Left hindlimb (tissue), 1 donor: ENCODE measurements at places on chromosomes 2 and 18.
A peak's percentile ranks its signal among the peaks of the same experiment; 100 is the strongest.

DNA sequence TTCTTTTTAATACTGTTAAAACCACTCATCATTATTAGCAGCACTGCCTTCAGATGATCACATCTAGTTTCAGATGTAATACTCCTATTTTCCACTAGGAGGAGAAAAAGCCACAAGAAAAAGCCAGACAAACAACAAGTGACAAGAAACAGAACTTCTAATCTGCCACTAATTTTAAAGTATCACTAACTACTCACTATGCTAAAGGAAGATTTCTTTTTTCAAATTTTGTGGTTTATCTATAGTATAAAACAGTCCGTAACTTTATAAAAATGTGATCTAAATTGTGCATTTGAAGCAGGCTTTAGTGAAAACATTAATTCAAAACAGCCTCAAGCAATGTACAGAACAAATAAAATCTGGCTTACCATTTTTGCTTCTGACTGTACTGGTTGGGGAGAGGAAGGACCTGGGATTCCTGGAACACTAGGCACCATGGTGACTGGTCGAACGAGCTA is 56.8 kb downstream of the ATF2 start:
- no peak for DNase-seq

- no peak for DNase-seq
Measured at GRCh38 chr18:23204589-23205235, 69.4 kb downstream of the CABLES1 start.

DNA sequence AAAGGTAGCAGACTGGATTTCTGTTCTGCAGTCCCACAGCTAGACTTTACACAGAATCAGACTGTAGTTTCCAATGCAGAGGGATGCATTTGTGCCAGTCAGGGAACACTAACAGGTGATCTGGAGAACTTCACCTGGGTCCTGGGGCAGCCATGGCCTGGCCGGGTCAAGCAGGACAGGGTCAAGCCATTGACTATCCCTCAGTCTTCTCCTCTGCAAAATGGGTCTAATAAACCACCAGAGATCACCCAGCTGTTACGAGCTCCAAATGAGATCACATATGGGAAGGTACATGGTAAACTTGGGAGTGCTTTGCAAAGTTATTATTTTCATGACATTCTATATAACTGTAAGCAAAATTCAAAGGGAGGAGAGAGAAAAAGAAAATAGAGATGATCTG is 294.1 kb downstream of the CDCA7 start:
- DNase-seq: no peak

- DNase-seq: no peak
Measured at GRCh38 chr18:74819433-74820059, 221.9 kb downstream of the ZNF407 start.

- DNase-seq: no peak
Measured at GRCh38 chr18:46574743-46575115, 82.3 kb downstream of the LOXHD1 start.

- peak; percentile 13 for DNase-seq
Measured at GRCh38 chr2:76640905-76641304, 881.3 kb downstream of the LRRTM4 start.

- peak; percentile 67 for DNase-seq
Measured at GRCh38 chr2:207825978-207826377, 56.3 kb upstream of the FZD5 start.

DNA sequence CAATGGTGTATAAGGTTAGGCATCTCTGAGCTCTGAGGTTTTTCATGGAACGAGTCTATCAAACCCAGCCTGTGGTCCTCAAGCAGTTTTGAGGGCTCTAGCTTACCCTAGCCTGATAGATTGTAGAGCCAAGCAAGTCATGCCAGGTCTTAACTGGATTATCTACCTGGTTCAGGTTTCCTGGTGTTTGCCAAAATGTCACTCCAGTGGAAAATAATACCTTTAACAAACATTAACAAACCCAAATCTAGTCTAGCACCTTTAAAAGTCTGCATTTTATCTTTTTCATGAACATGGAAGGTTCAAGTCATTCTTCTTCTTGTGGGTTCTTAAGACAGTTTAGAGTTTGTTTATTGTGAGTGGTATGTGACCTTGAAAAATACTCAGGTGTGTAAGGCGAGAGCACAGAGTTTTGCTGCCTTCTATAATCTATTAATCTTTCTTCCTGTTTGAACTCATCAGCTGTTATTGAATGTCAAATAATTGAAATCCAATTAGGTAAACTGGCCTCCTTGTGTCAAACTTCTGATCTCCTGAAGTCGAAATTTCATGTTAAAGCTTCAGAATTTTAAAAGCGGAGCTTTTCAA is 13.4 kb upstream of the ADGRF3 start:
- DNase-seq: no peak

- DNase-seq: no peak
Measured at GRCh38 chr2:227383686-227384085, 4.1 kb downstream of the SCYGR1 start.

DNA sequence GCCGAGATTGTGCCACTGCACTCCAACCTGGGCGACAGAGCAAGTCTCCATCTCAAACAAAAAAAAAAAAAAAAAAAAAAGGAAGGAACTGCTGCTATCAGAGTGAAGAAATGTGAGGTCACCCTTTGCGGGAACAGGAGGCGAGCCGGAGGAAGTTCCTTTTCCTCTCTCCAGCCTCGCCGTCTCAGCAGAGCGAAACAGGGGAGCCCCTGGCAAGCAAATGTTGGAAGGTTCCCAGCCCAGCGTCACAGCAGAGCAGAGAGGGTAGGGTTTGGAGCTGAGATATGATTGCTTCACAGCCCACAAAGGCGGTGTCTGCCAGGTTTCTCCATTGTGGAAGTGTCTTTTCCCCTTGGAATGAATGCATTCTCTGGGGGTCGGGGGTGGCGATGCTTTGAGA is 28.5 kb downstream of the SLC20A1 start:
- no peak for DNase-seq

DNA sequence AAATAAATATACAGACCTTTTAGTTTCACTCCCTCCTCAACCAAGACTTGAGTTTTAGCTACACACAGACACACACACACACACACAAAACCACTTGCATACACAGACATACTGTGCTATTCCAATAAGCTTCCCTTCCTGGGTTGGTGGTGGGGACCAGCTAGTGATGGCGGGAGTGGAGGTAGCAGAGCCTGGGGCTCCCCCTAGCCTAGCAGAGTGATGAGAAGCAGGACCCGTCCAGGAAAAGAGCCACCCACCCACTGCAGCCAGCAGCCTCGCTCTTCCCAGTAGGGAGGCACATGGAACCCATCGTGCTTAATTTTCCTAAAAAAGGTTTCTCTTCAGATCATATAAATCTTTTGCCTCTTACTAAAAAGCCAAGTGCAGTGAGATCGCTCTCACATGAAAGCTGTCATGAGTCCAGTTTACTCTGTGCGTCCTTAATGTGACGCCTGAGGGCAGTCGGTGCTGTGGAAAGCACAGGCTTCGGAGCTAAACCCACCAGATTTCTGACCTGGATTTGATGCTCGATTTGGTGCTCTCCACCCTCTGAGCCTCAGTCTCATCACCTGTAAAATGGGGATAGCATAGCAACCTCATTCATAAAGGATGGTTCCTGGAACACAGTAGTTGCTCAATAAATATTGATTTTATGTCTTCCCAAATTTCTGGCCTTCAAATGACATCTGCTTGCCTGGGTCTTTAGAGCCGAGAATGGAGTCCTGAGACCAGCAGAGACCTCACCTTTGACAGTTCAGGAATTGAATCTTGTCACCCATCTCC is 60.1 kb upstream of the YWHAQ start:
- DNase-seq: no peak
